SK-N-SH (cell line): ENCODE measurements at places on chromosomes 3 and 15. TPM values are rescaled to one million over a fixed set of nuclear protein-coding genes. Genes with fewer than 3 reads are reported as not detected.

GRCh38 chr3:58422756-58423325, 10.8 kb downstream of the PDHB start:
- DNase-seq = no peak

Gene SMARCC1
- 16.2 and 16.5 TPM in 2 replicates for polyA plus RNA-seq

- no peak for DNase-seq
Measured at GRCh38 chr15:42456531-42456930, 34.4 kb downstream of the ZNF106 start.

DNA sequence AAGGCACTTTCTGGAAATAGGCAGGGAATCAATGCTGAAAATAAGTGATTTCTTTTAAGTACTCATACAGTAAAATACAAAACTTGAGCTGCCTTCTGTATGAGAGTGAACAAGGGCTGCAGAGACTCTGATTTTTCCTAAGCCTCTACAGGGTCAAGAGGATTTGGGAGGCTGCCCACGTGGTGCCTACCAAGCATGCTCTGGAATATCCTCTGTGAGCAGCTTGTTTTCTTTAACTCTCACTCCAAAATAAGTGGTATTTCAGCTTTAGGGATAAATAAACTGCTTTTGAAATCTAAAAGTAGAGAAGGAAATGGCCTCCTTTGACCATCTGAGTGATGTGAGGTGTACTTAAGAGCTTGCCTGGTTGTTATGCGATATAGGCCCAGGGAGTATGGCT, 8.1 kb upstream of the SELENOK start:
- no peak for DNase-seq

Gene PLAAT1
- 1.6 TPM in 2 replicates for polyA plus RNA-seq

DNA sequence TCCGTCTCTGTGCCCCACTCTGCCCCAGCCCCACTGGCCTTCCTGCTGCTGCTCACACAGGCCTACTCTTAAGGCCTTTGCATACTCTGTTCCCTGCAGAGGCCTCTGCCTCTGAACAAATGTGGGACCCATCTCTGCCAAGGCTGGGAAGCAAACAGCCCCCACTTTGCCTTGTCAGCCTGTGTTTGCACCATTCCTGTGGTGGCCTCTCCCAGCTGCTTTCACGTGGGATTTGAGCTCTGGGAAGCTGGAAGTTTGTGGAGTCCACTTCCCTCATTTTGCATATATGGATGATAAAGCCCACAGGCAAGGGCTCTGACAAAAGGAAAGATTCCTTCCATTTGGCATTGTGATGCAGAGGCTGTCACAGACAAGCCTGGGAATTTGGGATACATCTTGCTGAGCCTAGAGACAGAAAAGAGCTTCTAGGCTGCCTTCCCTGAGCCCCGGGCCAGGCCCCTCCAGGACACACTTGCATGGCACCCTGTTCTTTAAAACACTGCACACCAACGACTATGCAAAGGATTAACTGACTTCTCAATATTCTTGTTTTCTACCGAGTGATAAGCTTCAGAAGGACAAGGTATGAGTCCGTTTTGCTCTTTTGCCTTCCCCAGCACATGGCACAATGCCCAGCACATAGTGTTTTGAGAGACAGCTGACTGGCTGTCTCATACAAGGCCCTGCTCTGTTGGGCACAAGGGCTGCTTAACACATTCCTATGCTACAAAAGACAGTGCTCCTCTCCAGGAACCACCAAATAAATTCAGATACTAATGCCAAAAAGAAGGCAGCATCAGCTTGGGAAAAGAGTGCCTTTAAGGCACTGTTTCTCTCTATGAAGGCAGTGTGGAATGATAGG, 120.7 kb upstream of the TOPAZ1 start:
- no peak for DNase-seq

Gene ZNF662
- 0.30 and 0.44 TPM in 2 replicates for polyA plus RNA-seq

GRCh38 chr3:105691053-105691452, 177.8 kb downstream of the CBLB start:
- no peak for DNase-seq
